ENCODE measurements at places on chromosomes 5 and 9. TPM values are rescaled to one million over a fixed set of nuclear protein-coding genes. Genes with fewer than 3 reads are reported as not detected.
A peak's percentile ranks its signal among the peaks of the same experiment; 100 is the strongest.

GRCh38 chr5:79030663-79031484 is 38.6 kb downstream of the DMGDH start:
- DNase-seq = no peak

DNA sequence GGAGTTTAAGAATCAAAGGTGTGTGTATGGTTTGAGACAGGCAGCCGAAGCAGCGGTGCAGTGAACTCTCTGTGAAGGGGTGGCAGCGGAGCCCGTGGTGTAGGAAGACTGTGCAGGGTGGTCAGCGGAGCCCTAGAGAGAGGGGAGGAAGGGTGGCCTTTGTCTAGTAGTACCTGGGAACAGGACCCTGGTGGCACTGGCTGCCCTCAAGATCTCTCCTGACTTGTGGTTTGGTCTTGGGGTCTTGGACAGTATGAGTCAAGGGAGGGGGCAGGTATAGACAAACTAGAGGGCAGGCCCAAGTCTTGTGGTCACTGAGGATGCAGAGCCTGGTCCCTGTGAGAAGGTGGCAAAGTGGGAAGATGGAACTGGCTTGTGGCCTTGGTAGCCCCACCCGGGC is 7.1 kb upstream of the NKX2-5 start:
- no peak for DNase-seq

GRCh38 chr5:156497804-156498208 is 170.8 kb downstream of the SGCD start:
- no peak for DNase-seq

DNA sequence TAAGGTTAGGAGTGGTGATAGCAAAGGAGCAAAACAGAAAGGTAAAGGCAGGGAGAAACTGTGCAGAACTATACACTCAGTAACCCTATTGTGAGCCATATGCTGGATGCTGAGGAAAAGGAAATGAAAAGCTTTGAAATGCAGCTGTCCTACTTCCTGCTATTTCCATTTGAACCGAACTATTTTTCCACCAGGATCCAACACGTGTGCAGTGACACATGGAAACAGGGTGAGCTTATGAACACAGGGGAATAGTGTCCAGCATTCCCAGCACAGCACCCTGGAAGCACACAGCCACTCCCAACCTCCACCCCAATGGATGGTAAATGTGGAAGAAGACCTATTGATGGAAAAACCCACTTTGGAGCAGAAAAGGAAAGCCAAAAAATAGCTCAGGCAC is 69.0 kb upstream of the SLC12A2 start:
- no peak for DNase-seq

CDHR2 gene
- total RNA-seq = 0.29 TPM

- DNase-seq = no peak
These were observed 7.5 kb downstream of the KIAA1958 start for GRCh38 chr9:112494153-112494552.

DNA sequence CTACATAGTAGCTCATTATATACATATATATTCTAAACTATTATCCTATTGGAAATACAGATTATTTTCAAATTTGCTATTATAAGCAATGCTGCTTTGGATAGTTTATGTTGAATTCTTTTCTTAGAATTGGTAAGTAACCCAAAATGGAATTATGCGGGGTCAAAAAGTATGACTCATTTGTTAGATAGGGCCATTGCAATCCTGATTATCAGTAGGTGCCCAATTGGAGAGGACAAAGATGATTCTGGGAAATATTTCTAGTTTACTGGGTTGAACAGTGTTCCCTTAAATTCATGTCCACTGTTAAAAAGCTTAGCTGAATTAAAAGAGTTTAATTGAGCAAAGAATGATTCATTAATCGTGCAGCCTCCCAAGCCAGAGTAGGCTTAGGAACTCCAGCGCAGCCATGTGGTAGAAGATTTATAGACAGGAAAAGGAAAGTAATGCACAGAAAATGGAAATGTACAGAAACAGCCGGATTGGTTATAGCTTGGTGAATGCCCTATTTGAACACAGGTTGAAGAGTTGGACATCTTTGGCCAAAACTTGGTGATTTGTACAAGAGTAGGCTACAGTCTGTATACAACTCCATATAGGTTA is 81.8 kb downstream of the GDNF start:
- DNase-seq = no peak

SVEP1 gene
- total RNA-seq = 0.10 TPM

- DNase-seq = no peak
These were observed 1.2 kb upstream of the IL11RA start for GRCh38 chr9:34650816-34651215.

DNA sequence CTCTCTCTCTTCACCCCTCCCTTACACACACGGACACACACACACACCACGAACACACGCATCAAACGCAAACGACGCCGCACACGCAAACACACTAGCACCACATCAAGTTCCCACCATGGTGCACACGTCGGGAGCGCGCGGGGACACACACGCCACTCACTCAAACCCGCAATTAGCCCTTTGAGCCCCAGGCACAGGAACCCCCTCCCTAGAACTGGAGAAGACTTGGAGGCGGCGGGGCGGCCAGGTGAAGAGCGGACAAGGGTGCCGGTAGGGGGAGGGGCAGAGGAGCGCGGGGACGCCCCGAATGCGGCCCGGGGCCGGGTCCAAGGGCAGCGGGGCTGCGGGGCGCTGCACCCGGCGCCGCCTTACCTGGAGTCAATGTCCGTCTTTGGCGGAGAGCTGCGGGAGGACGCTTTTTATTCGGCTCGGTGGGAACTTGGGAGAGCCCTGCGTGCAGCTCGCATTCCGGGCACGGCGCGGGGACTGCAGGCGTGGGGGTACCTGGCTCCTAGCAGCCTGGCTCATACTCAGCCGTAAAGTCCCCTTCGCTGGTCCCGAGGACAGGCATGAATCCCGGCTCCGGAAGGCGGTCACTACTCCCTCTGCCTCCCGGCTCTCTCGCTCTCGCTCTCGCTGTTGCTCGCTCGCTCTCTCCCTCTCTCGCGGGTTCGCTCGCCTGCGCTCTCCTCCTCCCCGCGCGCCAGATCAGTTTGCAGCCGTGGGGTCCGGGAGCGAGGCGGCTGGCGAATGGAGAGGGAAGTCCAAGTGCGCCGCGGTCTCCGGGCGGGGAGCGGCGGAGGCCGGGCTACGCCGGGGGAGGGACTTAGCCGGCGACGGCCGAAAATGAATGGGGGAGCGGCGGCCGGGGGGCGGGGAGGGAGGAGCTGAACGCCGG is at the start of gene BRINP1:
Gene BRINP1, minus strand, starts transcription at position 755 of the 901 bp plus-strand sequence. CDS start 56,080 bp downstream, outside the sequence.
- DNase-seq = peak; percentile 89
